ENCODE measurements at places on chromosomes 11 and 22.

DNA sequence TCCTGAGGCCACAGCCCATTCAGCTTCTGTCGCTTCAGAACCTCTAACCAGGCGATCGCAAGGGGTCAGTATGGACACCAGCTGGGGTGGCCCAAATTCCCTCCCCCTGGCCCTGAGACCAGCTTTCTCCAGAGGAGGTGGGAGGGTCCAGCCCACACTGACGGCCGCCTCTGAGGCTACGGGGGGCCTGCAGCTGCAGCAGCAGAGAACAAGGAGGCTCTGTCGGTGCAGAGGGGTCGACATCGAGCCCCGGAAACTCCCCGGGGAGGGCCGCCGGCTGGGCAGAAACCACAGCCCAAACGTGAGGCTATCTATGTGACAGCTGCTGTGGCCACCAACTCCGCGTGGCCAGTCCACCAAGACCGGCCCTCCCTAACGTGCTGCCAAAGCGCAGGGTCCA lies 40.8 kb downstream of the ELFN2 start:
- no peak for DNase-seq

DNA sequence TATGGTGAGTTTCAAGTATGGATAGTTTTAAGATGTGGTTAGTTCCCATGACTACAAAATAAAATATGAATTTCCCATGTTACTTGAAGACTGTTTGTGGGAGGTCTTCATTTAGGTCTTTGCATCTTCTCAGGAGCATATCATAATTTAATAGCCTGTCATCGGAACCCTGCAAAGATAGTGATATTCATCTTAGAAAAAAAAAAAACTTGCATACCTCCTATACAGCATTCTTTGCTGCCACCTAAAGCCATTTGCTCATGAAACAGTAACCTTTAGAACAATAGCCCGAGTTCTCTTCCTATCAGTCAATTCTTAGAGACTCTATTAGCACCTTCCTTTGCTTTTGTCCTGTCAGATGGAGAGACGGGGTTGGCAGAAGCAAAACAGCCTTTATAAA lies 75.3 kb downstream of the ARFGAP2 start:
- no peak for DNase-seq

DNA sequence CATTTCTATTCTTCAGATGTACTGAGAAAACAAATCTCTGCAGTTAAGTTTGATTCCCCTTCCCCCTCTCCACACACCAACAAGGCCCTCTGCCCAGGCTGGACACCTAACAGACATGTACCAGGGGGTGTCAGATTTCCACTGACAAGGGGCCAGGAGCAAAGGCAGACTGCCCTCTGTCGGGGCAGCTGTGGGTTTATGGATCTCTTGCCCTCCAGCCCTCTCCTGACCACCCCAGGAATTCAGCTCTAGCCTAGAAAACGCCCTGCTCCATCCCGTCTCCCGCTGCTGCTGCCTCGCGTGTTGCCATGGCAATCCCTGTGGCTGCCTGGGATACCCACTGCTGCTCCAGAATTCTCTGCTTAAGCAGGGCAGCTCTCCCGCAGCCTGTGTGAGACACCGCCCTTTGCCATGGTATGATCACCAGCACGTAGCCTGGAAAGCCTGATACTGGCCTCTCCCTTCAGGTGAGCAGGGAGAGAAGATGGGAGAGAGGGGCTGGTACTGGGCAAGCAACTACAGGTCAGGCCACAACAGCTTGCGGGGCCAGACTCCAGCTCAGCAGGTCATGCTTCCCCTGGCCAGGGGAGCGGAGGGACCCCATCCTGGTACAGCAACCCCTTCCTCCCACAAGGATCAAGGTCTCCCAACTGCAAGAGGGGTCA lies 41.6 kb downstream of the BUD13 start:
- DNase-seq = no peak

- DNase-seq = no peak
Observed at GRCh38 chr11:94629741-94630140, 62.6 kb downstream of the PIWIL4 start.

DNA sequence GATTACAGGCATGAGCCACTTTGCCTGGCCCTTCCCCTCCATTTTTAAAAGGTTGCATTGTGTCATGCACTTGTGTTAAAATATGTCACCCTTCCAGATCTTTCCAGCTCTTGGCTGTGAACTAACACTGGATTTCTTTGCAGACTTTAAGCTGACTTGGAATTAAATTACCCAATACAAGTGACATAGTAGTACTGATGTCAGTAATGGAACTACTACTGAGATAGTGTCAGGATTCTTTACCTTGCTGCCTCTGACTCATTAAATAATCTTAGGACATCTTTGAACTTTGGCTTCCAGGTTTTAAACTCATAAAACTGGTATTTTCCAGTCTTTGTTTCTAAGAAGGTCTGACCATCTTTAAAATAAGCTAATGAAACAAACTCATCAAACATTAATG lies 51.8 kb upstream of the OR4B1 start:
- DNase-seq = no peak

DNA sequence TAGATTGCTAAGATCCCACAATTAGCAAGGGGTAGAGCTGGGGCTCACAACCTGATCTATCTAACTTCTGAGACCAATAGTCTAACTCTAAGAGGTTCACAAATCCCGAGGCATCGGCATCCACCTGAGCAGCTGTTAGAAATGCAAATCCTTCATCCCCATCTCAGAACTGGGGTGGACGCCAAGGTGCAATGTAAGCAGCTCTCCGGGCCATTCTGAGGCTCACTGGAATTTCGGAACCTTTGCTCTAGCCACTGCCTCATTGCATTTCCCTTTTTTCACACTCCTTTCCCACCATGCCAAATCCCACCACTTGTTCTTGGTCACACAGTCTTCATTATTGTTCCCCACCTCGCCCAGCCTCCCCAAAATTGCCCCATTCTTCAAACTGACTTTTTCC lies 29.8 kb downstream of the MAML2 start:
- no peak for DNase-seq

Data from GF-D8 (cell line).